ENCODE measurements at places on chromosomes 5 and 9.

DNA sequence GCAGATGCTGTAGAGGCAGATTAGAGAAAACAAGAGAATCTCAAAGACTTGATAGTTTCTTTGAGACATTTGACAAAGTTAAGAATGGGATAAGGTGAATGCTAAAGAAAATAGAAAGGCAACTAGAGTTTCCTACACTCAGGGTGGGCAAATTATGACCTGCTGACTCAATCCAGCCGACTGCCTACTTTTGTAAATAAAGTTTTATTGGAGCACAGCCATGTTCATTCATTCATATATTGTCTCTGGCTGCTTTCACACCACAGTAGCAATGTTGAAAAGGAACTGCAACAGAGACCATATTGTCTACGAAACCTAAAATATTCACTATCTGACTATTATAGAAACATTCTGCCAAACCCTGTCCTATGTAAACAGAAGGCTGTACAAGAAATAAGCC is 37.6 kb upstream of the TARS1 start:
- no peak for DNase-seq

DNA sequence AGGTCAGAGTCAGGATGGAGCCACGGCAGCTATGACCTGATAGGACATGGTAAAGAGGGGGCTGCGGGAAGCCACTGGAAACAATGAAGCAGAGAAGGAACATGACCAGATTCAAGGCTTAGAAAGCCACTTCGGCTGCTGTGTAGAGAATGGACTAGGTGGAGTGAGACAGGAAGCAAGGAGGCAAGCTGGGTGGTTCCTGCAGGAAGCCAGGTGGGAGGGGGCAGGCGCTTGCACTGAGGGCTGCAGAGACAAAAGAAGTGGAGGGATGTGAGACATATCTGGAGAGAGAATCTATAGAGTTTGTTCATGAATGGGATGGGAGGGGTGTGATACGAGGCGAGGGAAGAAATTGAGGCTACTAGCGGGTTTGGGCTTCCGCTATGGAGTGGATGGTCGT is 19.0 kb upstream of the N4BP3 start:
- DNase-seq, result no peak

DNA sequence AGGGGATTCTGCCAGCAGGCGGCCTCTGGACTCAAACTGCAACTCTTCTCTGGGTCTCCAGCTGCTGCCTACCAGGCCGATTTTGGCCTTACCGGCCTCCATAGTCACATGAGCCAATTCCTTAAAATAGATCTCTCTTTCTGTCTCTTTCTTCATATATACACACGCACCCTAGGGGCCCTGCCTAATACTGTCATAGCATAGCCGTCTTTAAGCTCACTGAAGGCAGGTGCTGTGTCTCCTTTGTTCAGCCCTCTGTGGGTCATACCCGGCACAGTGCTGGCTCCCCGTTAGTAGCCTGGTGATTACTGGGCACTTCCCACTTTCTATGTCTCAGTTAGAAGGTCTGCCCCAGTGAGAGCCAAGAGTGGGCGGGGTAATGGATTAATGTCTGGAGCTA is 140.9 kb downstream of the HSPA4 start:
- no peak for DNase-seq

GRCh38 chr9:95736891-95737522 is 138.5 kb upstream of the ERCC6L2 start:
- no peak for DNase-seq

DNA sequence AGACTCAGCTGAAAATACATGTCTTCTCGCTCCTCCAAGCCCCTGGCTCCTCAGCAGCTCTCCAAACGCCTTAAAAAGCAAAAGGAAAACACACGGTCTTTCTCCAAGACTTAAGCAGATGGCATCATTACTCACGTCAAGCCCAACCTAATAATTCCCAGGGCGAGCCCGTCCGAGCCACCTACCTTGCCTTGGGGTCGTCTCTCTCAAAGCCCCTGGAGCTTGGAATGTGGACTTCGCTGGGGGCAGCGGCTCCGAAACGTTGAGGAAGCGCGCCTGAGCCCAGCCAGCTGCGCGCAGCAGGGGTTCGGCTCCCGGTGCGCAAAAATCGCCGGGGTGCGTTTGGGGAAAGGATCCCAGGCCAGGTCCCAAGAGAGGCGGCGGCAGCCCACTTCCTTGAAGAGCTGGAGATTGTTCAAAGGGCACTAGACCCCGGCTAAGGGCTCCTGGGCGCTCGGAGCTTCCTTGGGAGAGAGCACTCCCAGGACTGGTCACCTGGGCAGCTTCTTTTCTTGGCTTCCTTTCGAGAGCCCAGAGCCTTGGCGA is 395 bp downstream of the DRD1 start:
- DNase-seq, result no peak

- peak; percentile 8 for DNase-seq
These were observed 89.2 kb upstream of the PRLR start for GRCh38 chr5:35319333-35320002.

DNA sequence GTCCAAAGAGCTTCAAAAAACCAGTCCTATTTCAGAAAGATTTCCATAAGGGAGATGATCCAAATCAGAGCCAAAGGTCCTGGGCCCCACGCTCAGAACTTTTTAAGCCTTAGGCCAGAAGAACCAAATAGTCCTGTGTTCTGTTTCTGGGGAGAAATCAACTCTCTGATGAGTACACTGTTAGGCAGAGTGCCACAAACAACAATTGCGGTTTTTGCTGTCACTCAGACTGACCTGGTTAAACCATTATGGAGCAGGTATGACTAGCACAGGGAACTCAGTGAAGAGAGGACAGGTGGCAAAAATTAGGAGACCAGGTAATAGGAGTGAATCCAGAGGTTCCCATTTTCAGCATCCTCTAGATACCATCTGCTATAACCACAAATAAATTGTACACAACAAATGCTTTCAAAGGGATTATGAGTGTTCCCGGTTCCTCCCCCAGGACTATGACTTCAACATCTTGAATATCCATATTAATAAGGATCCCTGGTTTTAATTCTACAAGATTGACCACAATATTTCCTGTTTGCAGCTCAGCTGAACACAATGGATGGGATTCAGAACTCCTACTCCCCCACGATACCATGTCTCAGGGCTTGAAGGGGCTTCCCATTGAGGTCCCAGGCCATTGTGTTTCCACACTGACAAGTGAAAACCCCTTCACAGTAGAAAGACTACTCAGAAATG is 52.1 kb upstream of the FREM1 start:
- no peak for DNase-seq

- DNase-seq, result no peak
These were observed 24.6 kb downstream of the PIK3R1 start for GRCh38 chr5:68240202-68240601.

GRCh38 chr9:120538339-120538738 is 41.6 kb downstream of the CDK5RAP2 start:
- DNase-seq, result no peak

DNA sequence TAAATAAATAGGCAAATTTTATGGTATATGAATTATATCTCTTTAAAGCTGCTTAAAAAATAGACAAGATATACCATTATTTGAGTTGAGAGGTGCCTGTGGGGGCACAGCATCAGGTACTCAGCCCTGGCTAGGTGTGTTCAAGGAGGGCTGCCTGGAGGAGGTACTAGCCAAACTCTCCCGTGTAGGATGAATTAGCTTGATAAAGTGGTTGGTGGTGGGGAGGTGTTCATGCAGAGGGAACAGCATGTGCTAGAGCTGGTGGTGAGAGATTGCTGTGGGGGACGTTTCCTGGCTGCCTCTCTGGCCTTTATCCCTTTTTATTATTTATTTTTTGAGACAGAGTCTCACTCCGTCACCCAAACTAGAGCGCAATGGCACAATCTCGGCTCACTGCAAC is 23.2 kb upstream of the NCS1 start:
- no peak for DNase-seq

DNA sequence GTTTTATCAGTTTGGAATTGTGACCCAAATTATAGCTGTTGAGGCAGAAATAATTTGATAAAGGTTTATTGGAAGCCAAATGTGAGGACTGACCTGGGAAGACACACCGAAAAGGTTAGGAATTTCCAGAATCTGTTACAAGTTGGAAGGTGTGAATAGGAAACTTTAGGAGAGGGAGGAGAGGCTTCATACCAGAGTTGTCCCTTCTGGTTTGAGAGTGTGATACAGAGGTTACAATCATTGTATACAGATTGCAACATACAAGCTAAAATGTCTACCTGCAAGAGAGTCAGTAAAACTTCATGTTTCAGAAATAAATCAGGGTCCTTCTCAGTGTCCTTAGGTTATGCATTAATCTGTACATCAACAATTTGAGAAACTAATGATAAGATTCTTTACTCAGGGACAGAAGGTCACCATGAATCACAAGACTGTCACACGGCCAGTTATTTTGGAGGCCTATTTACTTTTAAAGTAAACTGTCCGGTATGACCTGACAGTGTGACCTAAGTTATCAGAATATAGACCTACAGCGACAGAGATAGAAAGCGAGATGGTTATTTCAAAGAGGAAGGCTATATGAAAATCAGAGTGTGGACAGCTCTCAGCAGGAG is 204.9 kb upstream of the CTNND2 start:
- DNase-seq, result no peak

- DNase-seq, result no peak
These were observed 95.1 kb downstream of the ZNF354C start for GRCh38 chr5:179154991-179155955.

DNA sequence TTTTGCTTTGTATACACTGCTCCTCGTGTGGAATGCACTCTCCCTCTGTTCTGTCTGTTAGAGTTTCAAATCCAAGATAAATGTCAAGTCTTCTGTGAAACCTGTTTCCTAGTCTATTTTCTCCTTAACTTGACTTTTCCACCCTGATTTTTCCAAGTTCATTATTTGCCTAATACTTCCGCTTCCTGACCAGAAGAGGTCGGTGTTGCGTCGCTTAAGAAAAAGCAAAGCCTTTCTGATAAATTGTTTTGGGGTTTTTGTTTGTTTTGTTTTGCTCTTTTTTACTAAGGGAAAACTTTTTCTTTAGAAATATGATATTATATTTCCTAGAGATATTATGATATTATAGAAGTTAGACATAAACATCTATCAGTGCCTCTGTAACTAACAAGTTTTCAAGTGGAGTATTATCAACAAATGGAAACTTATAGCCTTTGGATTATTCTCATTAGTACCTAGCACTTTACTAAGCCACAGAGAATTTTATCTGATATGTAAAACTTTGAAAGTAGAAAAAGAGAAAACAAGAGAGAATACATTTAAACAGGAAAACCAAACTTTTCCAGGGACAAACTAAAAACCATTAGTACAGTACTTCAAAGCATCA is 55.8 kb downstream of the PHAX start:
- peak; percentile 55 for DNase-seq

DNA sequence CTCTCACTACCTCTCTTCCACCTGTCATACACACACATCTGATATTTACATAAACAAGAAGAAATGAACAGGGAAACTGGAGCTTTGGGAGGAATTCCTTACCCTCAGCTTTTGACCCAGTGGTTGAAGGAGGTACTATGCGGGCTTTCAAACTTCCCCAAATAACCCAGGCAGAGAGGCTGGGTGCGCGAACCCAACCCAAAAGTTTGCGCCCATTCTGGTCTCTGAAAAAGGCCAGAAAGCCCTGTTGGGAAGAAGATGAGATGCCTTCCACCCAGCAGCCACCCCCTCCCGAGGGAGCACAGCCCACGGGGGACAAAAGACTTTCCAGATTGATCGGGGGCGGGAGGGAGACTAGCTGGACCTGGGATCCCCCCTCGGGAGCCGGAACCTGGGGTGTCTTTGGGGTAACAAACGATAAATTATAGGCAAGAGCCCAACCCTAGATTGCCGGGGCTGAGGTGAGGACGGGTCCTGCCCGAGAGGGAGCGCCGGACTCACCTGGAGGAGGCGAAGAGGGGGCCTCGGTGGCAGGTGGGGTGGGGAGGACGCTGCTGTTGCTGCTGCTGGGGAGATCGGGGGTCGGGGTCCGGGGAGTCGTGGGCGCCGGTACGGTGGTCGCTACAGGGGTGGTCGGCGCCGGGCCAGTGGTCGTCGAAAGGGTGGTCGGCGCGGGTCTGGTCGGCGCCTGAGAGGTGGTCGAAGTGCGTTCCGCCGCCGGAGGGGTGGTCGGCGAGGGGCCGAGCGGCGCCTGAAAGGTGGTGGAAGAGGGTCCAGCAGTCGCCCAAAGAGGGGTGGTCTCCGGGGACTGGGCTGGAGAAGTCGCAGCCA is 798 bp downstream of the MEGF9 start:
- DNase-seq, result no peak

- peak; percentile 61 for DNase-seq
These were observed 24.6 kb downstream of the RFK start for GRCh38 chr9:76369583-76369982.

DNA sequence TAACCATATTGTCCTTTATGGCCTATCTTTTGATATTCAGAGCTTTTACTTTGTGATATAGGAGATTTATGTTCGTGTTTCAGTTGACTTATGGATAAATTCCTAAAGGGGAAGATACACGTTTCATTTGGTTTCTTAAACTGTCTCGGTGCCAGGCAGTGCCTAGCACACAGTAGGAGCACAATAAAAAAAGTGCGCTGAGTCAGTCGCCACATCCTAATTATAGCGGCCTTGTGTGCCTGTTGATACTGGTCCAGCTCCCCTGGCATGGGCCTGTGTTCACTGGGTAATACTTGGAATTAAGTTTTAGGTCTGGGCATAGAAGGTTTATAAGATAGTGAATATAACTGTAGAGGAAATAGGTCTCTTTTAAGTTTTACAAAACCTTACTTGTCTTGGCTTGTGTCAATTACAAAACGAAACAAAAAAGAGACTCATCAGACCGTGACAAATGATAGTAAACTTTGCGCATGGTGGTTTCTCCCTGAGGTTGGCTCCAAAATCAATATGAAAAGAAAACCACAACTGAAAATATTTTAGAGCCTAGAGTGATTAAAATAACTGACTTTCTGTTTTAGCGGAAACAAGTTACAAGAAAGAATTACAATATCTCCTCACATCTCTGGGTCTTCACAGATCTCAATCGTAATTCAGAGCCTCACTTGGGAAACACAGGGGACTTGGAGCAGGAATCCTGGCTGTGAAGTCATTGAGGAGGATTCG is 84.8 kb downstream of the MVB12B start:
- no peak for DNase-seq

DNA sequence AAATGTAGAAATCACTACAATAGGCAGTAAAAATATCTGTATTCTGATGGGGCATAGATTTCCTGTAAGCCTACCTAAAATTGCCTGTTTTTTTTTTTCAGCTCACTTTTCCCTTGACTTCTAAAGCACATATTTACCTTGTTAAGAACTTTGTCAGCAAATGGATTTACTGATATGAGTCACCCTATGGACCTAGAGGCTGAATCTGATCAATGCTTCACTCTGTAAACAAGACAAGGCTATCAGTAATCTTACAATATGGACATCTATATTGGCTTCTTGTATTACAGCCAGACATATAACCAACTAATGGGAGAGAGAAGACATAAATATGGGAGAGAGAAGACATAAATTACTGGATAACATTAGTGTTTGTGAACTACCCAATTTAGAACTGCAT is 792.7 kb upstream of the CHD1 start:
- no peak for DNase-seq

DNA sequence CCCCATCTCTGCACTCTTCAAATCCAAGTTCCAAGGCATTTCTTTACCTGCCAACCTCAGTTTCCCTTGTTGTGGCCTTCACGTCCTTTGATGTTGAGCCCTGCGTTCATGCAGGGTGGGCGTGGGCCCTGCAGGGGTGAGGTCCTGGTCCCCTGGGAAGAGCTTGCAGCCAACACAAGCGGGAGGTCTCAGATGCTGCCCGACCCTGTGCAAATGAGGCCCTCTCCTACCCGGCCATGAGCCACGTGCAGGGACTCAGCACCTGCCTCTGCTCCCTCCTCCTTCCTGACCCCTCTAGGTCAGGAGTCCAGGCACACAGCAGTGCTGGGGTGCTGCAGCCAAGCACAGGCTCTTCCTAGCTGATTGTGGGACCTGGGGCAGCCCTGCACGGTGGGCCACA is 124.5 kb downstream of the ADAMTS2 start:
- no peak for DNase-seq

Measured in LoVo (cell line).